ENCODE measurements at places on chromosomes 12 and 14. TPM values are rescaled to one million over a fixed set of nuclear protein-coding genes. Genes with fewer than 3 reads are reported as not detected.

DNA sequence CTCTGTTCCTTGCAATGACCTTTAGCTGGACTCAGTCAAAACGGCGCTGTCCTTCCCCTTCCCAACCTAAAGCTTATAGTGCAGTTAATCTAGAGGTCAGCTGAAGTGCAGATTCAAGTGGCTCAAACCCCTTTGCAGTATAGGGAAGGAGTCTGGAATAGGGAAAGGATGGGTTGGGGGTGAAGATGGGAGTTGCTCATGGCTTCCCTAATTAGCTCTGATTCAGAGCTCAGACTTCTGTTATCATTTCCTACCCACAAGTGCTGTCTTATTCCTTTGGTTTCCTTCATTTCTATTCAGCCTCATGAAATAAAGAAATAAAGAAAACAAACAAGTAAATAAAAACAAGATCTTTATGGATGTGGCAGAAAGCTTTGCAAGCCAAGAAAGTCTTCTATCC is 264.0 kb upstream of the HMGA2 start:
- no peak for DNase-seq

- no peak for DNase-seq
Observed at GRCh38 chr14:101196795-101197590, 293.5 kb upstream of the RTL1 start.

The LRRC10 gene
- not detected for polyA plus RNA-seq

- no peak for DNase-seq
Observed at GRCh38 chr14:73209953-73210352, 27.4 kb upstream of the PAPLN start.

The SCN8A gene
- polyA plus RNA-seq: 0.16 TPM

DNA sequence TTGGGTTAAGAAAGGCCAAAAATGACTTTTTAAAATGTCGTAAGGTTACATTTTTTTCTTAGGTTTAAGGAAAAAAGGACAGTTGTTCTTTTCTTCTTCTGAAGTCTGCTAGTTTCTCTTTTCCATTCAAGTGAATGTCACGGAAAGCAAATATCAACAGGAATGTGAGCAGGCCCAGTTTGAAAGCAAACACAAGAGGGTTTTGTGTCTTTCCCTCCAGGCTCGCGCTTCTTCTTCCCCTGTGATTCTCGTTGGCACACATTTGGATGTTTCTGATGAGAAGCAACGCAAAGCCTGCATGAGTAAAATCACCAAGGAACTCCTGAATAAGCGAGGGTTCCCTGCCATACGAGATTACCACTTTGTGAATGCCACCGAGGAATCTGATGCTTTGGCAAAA is 85.4 kb downstream of the LRRK2 start:
- DNase-seq: no peak

- no peak for DNase-seq
Observed at GRCh38 chr12:3002646-3003045, 43.4 kb downstream of the TEAD4 start.

- DNase-seq: no peak
Observed at GRCh38 chr14:54140551-54140950, 183.9 kb upstream of the BMP4 start.

DNA sequence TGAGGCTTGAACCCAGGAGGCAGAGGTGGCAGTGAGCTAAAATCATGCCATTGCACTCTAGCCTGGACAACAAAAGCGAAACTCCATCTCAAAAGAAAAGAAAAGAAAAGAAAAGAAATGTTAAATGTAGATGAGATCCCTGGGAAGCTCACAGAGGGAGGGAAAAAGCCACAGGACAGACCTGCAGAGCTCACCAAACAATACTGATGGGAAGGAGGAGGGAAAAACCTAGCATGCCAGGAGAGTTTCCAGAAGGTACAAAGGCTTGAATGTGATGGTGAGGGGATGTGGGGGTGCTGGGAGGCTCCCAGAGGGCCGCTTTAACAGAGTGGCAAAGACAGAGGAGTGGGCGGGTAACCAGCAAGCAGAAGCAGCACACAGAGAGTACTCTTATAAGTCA is 72.3 kb downstream of the PTPN21 start:
- no peak for DNase-seq

DNA sequence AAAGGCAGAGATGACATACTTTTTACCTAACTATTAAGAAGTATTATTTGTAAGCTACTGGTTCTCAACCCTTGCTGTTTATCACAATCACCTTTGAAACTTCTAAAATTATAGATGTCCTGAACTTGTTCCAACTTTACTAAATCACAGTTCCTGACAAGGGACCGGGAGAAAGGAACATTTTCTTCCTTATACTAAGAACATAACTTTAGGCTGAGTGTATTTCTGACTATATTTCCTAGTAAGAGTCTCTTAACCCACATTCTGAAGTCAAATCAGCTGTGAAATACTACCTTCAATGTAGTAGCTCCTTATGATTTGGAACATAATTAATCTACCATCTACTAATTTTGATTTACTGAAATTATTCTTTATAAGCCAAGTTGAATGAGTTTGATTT is 80.2 kb downstream of the BAZ1A start:
- DNase-seq: no peak

GRCh38 chr12:2137711-2138110 is 84.9 kb downstream of the CACNA1C start:
- no peak for DNase-seq

DNA sequence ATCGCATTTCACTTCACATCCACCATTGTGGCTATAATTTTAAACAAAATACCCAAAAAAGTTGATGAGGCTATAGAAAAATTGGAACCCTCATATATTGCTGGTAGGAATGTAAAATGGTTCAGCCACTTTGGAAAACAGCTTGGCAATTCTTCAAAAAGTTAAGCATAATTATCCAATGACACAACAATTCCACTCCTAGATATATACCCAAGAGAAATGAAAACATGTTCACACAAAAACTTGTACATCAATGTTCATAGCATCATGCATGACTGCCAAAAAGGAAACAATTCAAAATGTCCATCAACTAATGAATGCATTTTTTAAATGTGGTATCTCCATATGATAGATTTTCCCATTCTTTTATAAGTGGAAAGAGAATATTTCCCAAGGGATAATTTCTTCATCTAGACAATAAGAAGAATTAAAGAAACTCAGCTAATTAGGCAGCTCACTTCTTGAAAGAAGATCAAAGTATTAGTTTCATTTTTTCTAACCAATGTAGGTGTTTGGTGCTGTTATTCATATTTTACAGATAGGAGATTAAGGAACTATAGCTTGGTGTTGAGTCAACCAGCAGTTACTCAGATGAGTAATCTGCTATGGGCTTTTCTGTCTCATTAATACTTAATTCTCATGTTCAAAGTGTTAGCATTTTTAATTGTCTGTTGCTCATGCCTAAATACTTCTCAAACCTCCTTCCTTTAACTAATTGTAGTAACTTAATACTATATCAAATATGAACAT is 32.8 kb downstream of the YEATS4 start:
- no peak for DNase-seq

- no peak for DNase-seq
Observed at GRCh38 chr14:25308244-25308643, 258.3 kb upstream of the STXBP6 start.

The HOTAIR gene
- 7.8 TPM for polyA plus RNA-seq

Measured in foreskin keratinocyte (primary cell).